Uterus (tissue), 4 donors: ENCODE measurements at places on chromosomes 1 and 21. TPM values are rescaled to one million over a fixed set of nuclear protein-coding genes. Genes with fewer than 3 reads are reported as not detected.

- DNase-seq, result no peak
These were observed 190.0 kb upstream of the SAMSN1 start for GRCh38 chr21:14736162-14736561.

- no peak for DNase-seq
These were observed 32.1 kb upstream of the HSPA13 start for GRCh38 chr21:14414932-14415508.

DNA sequence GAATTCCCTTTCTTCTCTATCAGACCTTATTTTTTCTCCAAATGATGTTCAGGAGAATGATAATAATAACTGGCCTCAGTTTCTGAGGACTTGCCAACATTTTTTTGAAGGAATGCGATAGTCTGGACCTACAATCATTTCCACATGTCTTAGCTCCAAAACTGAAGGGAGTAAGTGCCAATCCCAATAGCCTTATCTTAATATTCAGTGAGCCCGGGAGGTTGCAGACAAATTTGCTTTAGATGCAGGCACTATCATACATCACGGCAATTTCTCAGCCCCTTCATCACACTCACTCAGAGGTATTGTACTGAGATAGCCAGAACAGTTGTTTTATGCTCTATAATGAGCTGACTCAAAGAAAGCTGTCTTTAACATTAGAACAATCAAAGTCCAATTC is 796.9 kb downstream of the ADGRL2 start:
- no peak for DNase-seq

GRCh38 chr1:86487131-86487810 is 18.5 kb downstream of the CLCA1 start:
- peak; percentile 77 for DNase-seq

GRCh38 chr1:197486946-197487345 is 218.9 kb downstream of the CRB1 start:
- DNase-seq, result no peak

GRCh38 chr1:178976541-178976940 is 49.2 kb upstream of the FAM20B start:
- DNase-seq, result no peak

GRCh38 chr1:224432146-224432545 is 2.5 kb downstream of the WDR26 start:
- no peak for DNase-seq

FAM72D gene
- not detected for total RNA-seq

DNA sequence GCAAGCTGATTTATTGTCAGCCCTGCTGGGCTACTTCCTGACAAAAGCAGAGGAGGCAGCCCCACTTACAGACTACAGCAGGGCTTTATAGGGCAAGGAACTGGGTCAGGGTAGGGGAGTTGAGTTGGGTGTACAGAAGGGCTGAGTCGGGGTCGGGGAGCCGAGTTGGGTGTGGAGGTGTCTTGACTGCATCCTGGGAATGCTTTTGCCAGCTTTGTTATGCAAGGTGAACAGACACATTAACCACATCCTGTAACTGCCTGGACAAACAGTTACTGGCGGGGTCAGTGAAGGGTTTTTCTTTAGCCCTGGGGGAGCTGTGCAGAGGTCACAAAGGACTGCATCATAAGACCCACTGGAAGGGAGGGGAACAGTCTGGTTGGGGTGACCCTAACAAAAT is 39.1 kb upstream of the GBP5 start:
- DNase-seq, result no peak

- DNase-seq, result peak; percentile 97
These were observed at the start of gene LRRC40 for GRCh38 chr1:70205434-70206118. LRRC40 (minus strand) TSS chr1:70205579; CDS start chr1:70205540, 39 bp downstream.

DNA sequence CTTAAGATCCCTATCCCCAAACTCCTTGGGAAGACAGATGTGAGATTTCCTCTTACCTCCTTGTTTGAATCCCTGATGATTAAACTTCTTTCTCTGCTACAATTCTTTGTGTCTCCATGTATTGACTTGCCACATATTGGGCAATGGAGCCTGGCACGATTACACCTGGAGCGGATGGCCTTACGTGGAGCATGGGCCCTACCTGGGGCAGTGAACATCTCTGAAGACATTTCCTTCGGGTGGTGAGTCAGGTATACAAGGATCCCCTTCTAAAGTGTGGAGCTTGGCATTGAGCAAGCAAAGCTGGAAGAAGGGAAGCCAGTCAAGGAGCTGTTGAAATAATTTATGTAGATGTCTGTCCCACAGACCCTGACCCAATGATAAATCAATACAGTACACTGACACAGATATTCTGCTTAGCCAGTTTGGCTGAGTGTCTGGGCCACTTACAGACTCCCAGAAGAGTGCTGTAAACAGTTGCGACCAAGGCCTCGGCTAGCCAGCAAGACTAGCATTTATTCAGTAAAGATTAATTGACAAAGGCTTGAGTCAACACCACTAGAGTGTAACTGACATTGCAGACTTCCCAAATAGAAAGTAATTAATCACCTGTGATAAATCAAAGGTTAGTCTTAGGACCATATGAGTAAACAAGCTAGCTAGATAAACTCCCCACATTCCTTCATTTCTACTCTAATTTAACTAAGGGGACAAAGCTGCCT is 83.1 kb upstream of the KCNK1 start:
- DNase-seq, result no peak

C1orf185 gene
- total RNA-seq, result not detected

- no peak for DNase-seq
These were observed 50.6 kb downstream of the LHX4 start for GRCh38 chr1:180280617-180281016.

DNA sequence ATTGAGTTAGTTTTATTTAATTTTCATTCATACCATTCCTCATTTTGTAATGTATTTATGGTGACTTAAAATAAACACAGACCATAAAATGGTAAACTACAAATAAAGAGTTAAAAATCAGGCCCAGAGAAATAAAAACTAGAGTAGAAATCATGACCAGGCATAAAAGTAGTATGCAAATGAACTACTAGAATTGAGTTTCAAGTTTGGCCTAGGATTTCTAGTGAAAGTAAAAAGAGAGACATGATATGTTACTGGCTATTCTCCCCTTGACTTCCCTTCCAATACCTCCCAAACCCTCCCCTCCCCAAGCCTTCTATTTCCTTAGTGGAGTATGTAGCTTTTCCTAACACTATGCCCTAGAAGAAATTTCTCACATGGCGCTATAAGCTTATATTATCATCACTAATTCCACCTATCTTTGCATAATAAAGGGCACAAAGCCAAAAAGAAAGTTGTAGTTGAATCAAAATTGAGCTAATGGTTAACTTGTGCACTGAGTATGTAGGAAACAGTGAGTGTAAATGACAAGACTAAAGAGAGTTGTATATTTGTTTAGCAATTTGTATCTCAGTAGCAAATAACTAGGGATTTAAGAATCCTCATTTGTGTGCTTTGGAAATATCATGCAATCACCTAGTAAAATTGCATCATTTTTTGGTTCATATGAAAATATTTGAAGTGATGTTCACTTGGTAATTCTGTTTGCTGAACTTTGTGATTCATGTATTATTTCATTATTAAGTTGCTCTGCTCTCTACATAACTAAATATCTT is 29.7 kb upstream of the CDC14A start:
- no peak for DNase-seq

DNA sequence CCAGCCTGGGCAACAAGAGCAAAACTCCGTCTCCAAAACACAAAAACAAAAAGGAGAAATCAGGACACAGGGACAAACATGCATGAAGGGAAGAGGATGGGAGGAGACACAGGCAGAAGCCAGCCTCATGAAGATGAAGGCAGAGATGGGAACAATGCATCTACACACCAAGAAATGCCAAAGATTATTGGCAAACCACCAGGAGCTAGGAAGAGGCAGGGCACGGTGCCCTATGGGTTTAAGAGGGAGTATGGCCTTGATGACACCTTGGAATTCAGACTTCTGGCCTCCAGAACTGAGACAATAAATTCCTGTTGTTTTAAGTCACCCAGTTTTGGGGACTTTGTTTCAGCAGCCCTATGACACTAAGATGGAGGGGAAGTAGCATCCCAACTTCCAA is 5.2 kb downstream of the TMPRSS3 start:
- DNase-seq, result no peak

DNA sequence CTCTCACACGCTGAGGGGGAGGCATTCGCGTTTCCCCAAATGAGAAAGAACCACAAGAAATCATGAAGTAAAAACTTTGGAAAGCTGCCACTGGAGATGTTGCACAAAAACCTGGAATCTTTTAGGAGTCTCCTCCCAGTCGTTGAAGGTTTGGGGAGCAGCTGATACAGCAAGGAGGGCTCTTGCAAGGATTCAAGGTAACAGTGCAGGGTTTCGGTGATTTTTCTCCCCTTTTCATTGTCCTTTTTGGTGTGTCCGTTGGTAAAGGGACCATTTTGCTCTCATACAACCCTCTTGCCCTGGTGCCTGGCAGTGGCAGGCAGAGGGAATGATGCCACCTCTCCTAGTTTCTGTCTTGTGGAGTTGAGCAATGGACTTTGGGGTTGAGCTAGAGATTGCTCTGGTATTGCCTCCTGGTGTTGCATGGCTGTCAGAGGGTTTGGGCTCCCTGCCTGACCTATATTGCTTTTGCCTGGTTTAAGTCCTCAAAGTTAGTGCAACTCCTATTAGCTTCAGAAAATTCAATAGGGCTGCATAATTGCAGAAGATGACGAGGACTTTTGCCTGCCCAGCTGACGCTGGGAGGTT is 872 bp downstream of the BRINP2 start:
- DNase-seq, result no peak

DNA sequence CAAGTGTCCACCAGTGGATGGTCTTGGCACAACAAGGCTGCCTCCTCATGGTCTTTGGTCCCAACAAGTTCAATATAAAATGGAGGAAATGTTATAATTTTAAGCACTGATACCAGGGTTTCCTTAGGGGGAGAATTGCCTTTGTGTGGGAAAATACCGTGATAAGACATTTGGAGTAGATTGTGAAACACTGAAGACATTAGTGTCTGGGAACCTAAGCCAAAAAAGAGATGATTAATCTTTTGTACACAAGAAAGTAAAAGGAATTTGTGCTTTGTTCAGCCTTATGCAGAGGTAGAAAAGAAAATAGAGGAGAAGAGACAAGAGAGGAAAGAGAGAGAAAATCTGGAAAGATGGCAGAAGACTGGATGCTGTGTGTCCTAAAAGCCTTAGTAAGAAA is 36.1 kb downstream of the ST6GALNAC3 start:
- no peak for DNase-seq

- no peak for DNase-seq
These were observed 27.2 kb upstream of the ATP1A1 start for GRCh38 chr1:116345843-116346242.

DNA sequence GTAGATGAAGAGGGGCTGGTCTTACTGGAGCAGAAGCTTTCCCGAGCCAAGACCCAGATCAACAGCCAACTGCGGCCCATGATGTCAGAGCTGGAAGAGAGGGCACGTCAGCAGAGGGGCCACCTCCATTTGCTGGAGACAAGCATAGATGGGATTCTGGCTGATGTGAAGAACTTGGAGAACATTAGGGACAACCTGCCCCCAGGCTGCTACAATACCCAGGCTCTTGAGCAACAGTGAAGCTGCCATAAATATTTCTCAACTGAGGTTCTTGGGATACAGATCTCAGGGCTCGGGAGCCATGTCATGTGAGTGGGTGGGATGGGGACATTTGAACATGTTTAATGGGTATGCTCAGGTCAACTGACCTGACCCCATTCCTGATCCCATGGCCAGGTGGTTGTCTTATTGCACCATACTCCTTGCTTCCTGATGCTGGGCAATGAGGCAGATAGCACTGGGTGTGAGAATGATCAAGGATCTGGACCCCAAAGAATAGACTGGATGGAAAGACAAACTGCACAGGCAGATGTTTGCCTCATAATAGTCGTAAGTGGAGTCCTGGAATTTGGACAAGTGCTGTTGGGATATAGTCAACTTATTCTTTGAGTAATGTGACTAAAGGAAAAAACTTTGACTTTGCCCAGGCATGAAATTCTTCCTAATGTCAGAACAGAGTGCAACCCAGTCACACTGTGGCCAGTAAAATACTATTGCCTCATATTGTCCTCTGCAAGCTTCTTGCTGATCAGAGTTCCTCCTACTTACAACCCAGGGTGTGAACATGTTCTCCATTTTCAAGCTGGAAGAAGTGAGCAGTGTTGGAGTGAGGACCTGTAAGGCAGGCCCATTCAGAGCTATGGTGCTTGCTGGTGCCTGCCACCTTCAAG is 57.3 kb downstream of the LAMC2 start:
- DNase-seq, result peak; percentile 81

DNA sequence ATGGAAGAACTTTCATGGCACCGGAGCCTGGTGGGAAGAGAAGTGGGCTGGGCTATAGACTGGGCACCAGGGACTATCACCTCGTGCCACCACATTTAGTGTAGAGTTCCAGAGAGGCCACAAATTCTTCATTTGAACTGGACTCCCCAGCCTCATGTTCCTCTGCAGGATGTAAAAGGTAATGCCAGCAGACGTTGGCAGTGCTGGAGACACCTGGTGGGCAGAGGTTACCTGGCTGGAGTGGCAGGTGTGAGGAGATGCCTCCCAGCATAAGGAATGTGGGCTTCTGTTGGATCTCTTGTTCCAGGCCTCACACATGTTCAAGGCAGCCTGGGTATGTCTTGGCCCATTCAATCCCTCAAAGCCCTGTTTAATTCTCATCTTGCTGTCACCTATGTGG is 35.2 kb downstream of the TEX35 start:
- no peak for DNase-seq

GRCh38 chr1:47679301-47679791 is 241.5 kb downstream of the FOXD2 start:
- DNase-seq, result no peak

MLLT11 gene
- 1.3 TPM for total RNA-seq

DNA sequence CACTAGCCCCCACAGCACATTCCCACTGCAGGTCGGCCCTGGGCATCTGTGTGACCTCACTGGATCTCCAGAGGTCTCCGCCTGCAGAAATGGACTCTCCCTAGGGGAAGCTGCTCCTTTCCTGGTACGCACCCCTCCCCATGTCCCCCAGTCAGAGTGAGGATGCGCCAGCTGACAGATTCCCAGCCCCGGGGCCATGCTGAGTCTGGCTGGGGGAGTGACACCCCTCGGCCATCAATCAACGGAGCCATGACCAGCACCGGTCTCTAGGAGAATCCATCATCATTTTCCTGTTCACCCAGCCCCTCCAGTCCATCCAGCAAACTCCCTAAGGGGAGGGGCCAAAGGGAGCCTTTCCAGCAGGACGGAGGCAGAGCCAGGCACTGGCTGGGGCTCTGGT is 68.7 kb upstream of the PAX7 start:
- DNase-seq, result no peak

- no peak for DNase-seq
These were observed at the start of gene KCNK2 for GRCh38 chr1:215082532-215083382. KCNK2 (plus strand) TSS chr1:215082737; CDS start chr1:215083386, 649 bp downstream.

TNFAIP8L2 gene
- 4.2 TPM for total RNA-seq

DNA sequence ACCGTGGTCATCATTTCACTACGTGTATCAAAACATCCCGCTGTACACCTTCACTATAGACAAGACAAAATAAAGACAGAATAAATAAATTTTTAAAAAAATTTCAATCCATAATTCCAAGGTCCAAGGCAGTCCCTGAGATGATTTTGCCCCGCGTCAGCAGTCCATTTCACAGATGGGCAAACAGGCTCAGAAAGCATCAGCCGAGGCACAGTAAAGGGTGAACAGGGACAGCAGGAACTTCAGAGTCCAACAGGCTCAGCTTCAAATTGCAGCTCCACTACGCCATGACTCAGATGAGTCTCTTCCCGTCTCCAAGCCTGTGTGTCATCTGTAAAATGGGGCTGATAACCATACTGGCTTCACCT is 15.0 kb downstream of the MATN1 start:
- no peak for DNase-seq
